MM.1S (cell line): ENCODE measurements at places on chromosomes 6 and 20.

GRCh38 chr6:28360961-28361360 is 11.2 kb downstream of the ZKSCAN3 start:
- DNase-seq, result no peak

- no peak for DNase-seq
Observed at GRCh38 chr6:17588011-17588410, 12.1 kb upstream of the FAM8A1 start.

DNA sequence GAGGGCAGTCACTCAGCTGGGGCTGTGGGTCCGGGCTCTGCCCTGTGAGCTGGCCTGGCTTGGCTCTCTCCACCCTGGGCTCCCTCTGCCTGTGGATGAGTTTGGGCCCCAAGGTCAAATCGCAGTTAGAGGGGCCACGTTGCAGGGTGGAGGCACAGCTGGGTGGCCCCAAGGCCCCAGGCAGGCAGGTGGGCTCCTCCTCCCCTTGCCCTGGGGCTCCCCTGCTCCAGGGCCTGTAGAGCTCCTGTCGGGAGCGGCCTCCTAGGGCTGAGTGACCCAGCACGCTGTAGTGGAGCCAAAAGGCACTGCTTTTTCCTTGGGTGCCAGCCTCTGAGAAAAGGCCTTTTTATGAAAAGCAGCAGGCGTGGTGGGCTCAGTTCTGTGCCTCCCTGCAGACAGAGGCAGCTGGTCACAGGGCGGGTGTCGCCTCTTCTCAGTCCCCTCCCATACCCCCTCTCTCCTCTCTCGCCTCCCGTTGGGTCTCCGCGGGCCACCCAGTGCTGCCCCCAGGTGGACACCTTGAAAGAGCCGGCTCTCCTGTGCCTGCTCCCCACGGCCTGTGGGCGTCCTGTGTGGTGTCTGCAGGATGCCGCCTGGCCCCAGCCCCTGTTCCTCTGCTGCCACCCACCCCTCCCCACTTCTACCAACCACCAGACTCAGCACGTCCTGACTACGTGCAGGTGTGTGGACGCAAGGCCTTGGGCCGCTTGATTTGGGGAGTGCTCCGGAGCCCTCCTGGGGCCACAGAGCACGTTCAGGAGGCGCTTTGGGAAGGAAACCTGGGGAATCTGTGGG is 13.2 kb downstream of the SS18L1 start:
- peak; percentile 26 for DNase-seq

DNA sequence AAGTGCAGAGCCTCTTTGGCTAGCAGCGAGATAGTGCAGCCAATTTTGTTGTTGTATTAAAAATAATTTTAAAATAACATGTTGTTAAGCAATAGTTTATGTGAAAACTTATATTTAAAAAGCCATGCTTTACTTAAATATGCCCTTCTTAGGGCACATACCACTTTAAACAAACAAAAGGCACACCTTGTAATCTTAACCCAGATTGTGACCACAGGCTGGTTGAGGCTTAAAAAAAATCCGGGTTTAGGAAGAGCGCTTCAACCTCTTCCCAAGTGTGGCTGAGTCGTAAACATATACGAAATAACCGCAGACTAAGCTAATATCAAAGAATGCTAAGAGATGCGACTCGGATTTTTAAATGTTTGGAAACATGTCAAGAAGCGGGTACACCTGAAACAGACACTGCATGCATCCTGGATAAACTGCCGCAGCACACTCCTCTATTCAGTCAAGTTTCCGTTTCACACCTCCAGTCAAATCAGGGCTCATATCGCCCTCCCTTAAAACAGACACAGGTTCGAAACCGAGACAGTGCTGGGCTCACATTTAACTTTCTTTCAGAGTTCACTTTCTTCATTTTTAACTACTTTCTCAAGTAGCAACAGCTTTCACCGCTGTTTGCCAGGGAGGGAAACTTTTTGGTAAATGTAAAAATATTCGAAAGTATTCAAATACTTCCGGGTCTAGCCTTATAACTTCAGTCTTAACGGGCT is 1.5 kb downstream of the DEK start:
- peak; percentile 73 for DNase-seq

DNA sequence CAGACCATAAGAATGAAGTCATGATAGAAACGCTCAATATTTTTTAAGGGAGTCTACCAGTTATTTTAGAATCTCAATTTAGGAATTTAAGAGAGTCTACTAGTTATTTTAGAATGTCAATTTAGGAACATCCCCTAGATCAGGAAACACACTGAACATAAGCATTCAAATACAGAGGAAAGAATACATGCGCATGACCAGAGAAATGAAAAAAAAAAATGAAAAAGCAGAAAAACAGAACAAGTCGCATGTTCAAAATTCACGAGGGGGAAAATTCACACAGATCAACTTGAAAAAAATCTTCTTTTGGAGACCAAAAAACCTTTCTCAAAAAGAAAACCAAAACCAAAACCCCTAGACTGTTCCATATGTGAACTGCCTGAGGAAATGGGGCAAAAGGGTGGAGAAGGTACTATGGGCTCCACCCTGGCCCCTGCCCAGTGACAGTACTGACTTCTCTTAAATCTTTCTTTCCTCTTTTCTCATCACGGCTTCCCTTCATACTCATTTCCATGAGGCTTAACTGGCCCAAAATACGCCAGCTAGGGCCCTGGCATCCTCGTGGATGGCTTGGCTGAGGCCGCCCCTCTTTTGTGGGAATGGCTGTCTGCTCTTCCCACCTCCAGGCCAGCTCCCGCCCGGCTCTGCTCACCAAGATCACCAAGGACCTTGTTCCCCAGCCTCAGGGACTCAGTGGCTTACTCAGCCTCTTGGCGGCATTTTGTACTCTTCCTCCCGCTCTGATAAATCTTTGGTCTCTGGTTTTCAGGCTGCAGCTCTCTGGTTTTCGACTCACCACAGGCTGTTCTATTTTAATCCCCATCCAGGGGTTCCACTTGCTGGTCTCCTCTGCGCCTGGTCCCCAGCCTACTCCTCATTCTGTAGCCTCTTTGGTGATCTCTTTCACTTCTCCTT is 11.2 kb downstream of the ZBTB2 start:
- DNase-seq, result peak; percentile 37

DNA sequence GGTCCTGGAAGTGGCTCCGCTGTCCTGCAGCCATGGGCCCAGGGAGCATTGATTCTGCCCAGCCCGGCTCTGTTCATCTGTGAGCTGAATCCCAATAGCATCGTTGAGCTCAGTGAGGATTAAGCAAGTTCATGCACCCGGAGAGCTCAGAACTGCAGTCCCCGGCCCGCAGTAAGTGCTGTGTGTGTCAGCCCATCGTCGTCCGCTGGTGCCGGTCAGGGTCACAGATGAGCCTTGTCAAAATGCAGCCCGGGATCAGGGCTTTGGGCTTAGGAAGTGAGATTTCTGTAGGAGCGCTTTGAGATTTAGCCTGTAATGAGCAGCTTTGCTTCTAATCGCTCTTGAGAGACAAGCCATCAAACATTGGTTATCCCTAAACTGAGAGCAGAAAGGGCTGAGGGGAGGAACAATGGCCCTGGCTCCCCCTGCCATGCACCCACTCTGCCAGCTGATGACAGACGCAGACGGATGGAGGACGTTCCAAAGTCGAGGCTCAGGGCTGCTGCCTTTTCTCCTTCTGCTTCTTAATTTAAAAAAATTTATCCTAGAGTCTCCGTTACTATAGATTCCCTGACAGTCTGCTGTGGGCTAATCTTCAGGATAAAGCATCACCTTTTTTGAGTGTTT is 25.6 kb upstream of the SULF2 start:
- no peak for DNase-seq

GRCh38 chr20:44650771-44651433 is 597 bp downstream of the ADA start:
- DNase-seq, result peak; percentile 55

DNA sequence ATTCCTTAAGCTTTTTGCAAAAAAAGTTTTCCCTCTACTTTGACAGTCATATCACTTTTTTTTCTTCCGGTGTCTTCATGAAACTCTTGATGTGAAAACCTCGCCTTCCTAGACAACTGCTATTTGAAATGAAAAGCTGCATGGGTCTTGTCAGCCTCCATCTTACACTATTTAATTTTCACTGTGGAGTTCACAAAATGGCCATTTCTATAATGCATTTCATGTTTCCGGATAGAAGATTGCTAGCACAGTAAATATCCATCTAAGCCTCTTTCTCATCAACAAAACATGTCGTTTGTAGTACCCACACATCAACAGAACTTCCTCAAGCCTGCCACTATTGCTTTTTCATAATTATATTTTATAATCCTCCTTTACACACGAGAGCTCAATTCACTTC is 204.9 kb upstream of the ID4 start:
- DNase-seq, result no peak

- no peak for DNase-seq
Observed at GRCh38 chr6:101208152-101208551, 185.4 kb upstream of the GRIK2 start.

GRCh38 chr6:146587459-146587858 is 11.3 kb upstream of the ADGB start:
- no peak for DNase-seq

- no peak for DNase-seq
Observed at GRCh38 chr6:135331002-135331401, 149.9 kb downstream of the MYB start.

GRCh38 chr20:1803932-1804501 is 91.2 kb upstream of the SIRPA start:
- no peak for DNase-seq

DNA sequence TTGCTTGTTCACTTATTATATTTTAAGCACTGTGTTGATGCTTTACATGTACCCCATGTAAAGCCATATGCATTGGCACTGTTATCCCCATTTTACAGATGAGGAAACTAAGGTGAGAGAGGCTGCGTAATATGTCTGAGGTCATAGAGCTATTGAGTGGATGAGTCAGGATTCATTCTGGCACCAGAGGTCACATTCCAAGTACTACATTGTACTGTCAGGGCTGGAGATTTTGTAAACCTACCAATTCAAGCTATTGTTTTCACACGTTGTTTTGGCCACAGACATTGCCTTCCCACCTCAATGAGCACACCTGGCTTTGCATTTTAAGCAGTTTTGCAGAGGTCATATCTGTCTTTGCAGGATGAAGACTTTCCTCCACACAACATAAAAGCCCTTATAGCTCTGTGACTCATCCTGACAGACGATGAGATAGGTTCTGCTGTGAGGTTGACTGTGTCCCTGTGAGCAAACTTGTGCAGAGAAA is 33.2 kb downstream of the ANKS1A start:
- DNase-seq, result no peak

DNA sequence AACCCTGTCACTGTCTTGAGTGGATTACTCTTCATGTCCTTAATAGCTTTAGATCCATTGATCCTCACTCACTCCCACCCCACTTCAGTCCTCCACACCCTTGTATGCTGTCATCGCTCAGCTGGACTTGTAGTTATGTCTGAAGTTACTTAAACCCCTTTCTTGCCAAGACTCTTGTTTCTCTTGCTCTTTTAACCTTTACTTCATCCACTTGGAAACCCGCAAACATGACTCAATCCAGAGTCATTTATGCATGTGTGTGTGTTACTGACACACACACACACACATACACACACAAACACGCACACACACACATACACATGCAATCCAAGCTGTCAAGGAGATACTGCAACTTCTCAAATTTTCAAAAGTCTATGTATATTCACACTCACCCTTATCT is 341.8 kb downstream of the SYNE1 start:
- no peak for DNase-seq

GRCh38 chr20:36653456-36653855 is 7.5 kb upstream of the SLA2 start:
- no peak for DNase-seq

GRCh38 chr6:135202836-135203235 is 21.7 kb downstream of the MYB start:
- no peak for DNase-seq

DNA sequence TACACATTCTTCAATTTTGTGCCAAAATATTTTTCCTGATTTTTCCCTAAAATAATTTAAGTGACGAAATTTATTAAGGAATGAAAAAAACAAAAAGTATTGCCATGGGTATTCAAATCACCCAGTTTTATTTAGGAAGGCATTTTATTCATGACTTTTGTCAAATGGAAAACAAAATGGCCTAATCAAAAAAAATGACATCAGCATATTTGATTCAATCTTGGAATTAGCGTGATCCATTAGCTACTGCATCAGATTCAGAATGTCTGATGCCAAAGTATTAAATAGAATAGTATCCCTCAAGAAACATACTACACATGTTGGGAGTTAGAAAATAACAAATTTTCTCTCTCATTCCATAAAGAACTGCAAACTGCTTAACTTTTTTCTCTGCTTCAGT is 129.2 kb downstream of the TRDN start:
- no peak for DNase-seq

DNA sequence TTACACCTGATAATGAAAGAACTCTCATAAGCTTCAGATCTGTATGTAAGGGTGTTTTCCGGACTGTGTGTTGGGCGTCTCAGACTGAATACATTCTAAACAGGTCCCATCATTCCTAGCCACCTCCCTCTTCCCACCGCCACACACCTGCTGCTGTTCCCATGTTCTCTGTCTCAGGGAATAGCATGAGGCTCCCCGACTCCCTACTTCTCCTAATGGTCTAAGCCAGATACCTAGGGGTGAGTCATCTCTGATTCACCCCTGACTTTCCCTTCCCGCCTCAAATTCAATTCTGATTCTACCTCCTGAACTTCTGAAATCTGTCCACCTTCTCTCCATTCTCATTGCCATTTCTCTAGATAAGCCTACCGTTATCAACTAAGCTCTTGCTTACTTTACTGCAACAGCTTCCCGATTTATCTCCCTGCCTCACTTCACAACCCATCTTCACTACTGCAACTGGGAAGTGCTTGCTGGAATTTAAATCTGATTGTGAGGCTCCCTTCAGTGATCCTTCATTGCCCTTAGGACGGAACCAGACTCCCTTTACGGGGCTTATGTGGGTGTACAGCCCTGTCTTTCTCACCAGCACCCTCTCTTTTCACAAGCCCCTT is 1.6 kb downstream of the TMEM14A start:
- no peak for DNase-seq

- DNase-seq, result no peak
Observed at GRCh38 chr20:41308726-41309413, 8.7 kb downstream of the ZHX3 start.

GRCh38 chr20:61244213-61244612 is 7.8 kb upstream of the CDH4 start:
- DNase-seq, result no peak

GRCh38 chr6:7189101-7189758 is 81.5 kb downstream of the RREB1 start:
- no peak for DNase-seq

GRCh38 chr6:165817771-165818170 is 154.7 kb upstream of the PDE10A start:
- no peak for DNase-seq

DNA sequence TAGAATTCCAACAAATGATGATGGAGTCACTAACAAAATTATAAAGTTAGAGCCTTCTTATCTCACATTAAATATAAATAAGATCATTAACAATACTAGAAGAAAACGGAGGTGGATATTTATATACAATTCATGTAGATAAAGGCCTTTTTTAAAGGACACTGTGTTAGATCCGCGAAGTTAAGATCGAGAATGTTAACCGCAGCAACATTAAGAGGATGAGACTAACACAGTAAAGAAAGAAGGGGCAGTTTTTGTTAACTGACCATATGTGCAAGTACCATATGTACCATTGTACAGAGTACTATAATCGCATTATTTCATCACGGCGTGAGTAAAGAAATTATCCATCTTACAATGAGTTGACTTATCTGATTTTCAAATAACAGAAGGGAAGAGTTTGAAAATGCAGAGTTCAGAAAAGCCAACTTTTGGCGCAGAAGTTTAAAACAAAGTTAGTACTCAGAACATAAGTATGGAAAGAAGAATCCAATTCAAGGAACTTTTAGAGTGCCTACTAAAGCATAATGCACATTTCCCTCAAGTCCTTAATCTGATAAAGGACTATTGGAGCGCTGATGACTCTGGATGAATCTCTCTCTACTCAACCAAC is 1.4 kb downstream of the FBXL4 start:
- no peak for DNase-seq
